Naive thymus-derived CD4-positive, alpha-beta T cell (primary cell): ENCODE measurements at places on chromosomes 16 and 17.

- DNase-seq = no peak
Measured at GRCh38 chr16:87707097-87707496, 58.7 kb downstream of the KLHDC4 start.

- no peak for DNase-seq
Measured at GRCh38 chr17:29158488-29159275, 21.5 kb downstream of the MYO18A start.

DNA sequence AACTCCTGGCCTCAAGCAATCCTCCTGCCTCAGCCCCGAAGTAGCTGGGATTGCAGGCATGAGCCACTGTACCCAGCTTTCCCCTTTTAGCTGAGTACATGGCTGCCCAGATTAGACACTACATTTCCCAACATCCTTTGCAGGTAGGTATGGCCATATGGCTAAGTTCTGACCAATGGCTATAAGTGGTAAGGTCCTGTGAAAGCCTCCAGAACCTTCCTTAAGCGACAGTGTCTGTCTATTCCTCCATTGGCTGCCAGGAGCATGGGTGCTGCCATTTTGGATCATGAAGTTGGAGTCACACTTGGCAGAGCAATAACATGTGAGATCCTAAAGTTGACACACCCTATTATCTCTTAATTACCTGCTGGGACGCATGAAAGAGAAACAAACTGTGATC lies 24.4 kb upstream of the CRHR1 start:
- no peak for DNase-seq

DNA sequence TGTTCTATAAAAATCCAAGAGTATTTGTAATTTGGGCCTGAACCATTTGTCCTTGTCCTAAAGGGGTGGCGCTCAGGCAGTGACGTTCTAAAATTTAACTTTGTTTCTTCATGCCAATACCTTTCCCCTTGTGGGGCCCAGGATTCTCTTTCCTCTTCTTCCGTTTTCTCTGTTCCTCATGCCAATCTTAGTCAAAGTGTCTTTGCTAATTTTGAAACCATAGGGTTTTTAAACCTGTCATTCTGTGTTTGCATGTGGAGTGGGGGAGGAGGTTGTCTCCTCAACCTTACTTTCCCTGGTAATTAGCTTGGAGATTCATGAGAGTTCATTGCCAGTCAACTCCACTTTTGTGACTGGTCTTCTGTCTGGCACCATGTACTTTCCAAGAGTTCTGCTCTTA lies 337.1 kb downstream of the MAF start:
- no peak for DNase-seq

DNA sequence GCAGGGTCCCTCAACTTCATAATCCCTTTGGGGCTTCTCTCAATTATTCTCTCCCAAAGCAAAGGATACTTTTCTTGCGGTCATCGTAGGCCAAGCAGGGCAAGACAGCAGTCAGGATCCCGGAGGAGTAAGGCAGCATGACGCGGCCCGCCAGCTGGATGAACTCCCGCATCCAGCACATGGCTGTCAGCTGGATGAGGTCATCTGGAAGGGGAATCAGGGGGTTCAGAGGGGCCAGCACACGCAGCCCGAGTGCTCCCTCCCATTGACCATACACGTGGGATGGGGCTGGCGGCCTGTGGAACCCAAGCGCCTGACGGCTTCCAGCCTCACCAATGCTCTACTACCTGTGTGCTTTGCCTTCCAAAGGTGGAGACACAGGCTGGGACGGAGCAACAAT lies 19.2 kb downstream of the VAC14 start:
- no peak for DNase-seq

- DNase-seq = no peak
Measured at GRCh38 chr16:27270349-27270748, 1.8 kb upstream of the NSMCE1 start.

DNA sequence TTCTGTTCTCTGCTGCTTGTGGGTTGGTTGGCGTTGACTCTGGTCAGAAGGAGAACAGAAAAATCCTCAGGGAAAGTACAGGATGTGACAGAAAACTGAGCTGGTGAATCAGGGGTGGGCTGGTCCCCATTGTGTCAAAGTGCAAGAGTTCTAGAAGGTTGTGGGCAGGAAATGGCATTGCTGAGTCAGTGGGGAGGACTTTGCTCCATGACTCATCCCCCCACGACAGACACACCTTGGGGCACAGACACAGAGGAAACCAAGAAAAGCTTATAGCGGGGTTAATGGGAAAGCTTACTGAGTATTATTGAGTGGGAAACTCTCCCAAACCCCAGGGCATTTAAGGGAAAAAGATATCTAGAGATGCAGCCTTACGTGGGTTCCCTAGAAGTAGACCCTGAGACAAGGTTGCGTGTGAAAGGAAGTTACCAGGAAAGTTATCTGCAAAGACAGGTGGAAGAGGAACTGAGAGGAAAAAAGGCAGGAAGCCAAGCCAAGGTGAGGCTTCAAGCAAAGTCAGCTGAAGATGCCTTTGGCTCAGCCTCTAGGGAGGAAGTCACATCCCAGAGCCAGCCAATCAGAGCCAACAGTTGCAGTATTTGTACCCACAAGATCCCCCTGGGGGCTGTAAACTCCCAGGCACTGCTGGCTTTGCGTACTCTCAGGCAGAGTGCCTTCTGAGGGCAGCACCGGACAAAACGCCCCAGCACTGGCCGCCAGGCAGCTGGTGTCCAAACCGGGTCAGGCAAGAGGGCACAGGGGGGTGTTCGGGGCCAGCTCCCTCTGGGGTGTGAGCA lies 86.4 kb downstream of the FOXL1 start:
- DNase-seq = no peak

DNA sequence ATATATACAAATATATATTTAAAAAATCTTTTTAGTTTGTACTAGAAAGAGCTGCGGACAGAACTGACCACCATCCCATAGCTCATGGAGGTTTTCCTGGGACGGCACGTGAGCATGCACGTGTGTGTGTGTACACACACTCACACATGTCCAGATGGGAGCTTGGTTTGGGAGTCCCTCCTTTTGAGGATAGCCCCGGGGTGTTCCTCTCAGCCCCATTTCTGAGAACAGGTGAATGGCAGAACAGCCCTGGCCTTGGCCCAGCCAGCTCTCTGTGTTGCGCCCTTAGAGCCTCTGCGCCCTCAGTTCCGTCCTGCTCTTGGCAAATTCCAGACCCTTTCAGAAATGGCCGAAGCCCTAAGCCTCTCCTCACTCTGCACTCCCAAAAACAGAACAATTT lies 70.1 kb downstream of the AMFR start:
- DNase-seq = no peak

DNA sequence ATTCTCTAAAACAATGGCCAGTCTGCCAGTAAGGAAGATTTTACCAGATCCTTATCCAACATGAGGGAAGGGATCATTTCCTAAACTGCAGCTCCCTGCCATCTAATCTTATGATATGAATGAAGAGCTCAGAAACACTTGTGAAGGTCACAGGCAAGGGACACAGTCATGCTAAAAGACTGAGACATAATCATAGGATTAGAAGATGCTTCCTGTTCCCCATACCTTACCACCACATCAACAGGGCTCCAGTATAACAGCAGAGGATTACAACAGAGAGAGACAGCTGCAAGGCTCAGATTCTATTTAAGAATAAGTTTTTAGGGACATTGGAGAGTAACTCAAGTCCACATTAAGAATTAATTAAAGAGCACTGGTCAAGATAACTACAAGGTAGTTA lies 93.3 kb downstream of the BRIP1 start:
- no peak for DNase-seq

DNA sequence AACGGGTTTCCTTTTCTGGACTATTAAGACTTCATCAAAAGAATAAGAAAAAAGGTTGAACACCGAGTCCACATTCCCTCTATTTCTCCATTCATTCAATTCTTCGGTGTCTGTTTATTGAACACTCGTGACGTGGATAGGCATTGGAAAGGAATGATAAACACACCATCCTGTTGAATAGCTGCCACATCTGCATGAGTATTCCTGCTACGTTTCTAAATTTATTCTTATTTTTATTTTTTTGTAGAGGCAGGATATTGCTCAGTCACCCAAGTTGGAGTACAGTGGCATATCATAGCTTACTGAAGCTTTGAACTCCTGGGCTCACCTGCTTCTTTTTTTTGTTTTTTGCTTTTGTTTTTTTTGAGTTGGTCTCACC lies 80.8 kb upstream of the CIBAR2 start:
- no peak for DNase-seq

- no peak for DNase-seq
Measured at GRCh38 chr17:924711-925475, 54.7 kb downstream of the NXN start.
